ENCODE measurements at places on chromosomes 16 and 17.

DNA sequence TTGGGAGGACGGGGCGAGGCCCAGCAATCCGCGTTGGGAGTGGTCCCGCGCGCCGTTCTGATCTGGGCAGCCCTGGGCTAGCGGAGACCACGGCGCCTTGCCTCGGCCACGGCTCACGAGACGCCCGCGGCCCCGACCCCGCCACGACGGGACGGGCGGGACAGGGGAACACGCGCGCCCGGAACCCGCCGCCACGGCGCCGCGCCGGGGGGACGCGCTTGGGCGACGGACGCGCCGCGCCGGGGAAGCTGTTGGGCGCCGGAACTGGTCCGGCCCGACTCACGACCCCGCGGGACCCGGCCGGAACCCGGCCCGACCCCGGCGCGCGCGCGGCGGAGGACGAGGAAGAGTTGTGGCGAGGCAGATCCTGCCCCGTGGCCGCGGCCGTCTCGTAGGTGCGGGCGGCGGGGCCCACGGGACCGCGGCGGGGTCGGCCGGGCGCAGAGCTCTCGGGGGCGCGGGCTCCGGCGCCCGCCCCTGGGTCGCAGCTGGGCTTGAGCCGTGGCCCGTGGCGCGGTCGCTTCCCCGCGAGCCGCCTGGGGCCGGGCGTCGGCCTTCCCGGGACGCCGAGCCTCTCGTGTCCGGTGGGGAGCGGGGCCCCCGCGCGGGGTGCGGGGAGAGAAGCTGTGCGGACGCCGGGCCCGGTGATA, at the start of gene ACSF3:
Gene ACSF3, plus strand, starts transcription at position 251 of the 650 bp plus-strand sequence. CDS start 6,830 bp downstream, outside the sequence.
- DNase-seq, result peak; percentile 61

DNA sequence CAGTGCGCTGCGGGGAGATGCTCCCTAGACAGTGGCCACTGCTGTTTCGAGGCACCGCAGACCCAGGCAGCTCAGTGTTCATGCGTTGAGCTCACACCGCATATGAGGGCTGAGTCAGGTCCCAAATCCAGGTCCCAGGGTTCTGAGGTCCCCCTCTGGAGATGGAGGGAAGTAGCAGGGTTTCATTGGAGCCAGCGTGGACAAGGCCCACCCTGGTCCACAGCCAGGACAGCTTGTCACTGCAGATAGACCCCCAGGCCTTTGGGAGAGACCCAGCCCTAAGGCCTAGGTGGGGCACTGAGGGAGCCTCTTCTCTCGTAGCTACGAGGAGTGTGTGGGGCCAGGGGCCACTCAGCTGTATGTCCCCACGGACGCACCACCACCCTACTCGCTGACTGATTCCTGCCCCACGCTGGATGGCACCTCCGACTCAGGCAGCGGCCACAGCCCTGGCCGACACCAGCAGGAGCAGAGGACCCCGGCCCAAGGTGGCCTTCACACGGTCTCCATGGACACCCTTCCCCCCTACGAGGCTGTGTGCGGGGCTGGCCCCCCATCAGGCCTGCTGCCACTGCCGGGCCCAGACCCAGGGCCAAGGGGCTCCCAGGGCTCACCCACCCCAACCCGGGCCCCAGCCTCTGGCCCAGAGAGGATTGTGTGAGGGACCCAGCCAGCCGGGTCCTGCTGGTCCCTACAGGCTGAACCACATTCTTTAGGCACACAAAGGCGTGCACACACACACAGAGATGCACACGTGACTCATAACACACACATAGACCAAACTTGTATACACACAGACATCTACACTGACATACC, 53.4 kb downstream of the BEAN1 start:
- no peak for DNase-seq

GRCh38 chr17:70535986-70536385, 366.7 kb downstream of the KCNJ2 start:
- DNase-seq, result no peak

- DNase-seq, result no peak
Observed at GRCh38 chr17:19569785-19570543, 36.3 kb downstream of the SLC47A1 start.

DNA sequence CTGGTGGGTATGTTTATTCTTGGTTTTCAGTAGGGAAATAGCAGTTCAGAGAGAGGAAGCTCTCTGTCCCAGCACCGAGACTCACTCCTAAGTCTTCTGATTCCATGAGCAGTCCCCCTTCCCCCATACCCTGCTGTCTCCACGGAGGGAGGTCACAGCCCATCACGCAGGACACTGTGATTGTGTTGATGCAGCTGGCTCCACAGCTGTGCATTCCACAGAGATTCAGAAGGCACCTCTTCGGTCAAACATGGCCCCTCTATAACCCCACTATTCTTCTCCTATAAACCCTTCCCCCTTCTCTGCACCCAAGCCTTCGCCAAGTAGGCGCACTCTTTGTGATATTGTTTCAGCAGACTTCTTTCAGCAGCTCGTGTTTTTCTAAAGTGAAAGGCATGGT, 104.3 kb upstream of the HLF start:
- no peak for DNase-seq

- no peak for DNase-seq
Observed at GRCh38 chr17:52207796-52208195, 49.3 kb upstream of the CA10 start.

- no peak for DNase-seq
Observed at GRCh38 chr16:1505073-1505844, 12.1 kb downstream of the TELO2 start.

- no peak for DNase-seq
Observed at GRCh38 chr16:50675686-50676610, 5.2 kb downstream of the SNX20 start.

GRCh38 chr16:57226701-57227621, 18.1 kb upstream of the ARL2BP start:
- DNase-seq, result no peak

- DNase-seq, result no peak
Observed at GRCh38 chr17:74863420-74864296, 4.0 kb upstream of the GRIN2C start.

- DNase-seq, result no peak
Observed at GRCh38 chr17:55690105-55690508, 32.6 kb downstream of the TMEM100 start.

DNA sequence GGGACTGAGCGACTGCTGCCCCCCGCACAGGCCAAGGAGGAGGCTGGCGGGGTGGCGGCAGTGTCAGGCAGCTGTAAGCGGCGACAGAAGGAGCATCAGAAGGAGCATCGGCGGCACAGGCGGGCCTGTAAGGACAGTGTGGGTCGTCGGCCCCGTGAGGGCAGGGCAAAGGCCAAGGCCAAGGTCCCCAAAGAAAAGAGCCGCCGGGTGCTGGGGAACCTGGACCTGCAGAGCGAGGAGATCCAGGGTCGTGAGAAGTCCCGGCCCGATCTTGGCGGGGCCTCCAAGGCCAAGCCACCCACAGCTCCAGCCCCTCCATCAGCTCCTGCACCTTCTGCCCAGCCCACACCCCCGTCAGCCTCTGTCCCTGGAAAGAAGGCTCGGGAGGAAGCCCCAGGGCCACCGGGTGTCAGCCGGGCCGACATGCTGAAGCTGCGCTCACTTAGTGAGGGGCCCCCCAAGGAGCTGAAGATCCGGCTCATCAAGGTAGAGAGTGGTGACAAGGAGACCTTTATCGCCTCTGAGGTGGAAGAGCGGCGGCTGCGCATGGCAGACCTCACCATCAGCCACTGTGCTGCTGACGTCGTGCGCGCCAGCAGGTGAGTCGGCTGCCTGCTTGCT, 5.6 kb upstream of the TMEM88 start:
- DNase-seq, result no peak

- DNase-seq, result no peak
Observed at GRCh38 chr16:47627085-47627639, 166.0 kb downstream of the PHKB start.

GRCh38 chr17:10120749-10121148, 77.7 kb downstream of the GAS7 start:
- no peak for DNase-seq

- DNase-seq, result no peak
Observed at GRCh38 chr17:62140836-62141235, 75.8 kb upstream of the MED13 start.

GRCh38 chr17:31048142-31048541, 46.6 kb upstream of the NF1 start:
- DNase-seq, result no peak

DNA sequence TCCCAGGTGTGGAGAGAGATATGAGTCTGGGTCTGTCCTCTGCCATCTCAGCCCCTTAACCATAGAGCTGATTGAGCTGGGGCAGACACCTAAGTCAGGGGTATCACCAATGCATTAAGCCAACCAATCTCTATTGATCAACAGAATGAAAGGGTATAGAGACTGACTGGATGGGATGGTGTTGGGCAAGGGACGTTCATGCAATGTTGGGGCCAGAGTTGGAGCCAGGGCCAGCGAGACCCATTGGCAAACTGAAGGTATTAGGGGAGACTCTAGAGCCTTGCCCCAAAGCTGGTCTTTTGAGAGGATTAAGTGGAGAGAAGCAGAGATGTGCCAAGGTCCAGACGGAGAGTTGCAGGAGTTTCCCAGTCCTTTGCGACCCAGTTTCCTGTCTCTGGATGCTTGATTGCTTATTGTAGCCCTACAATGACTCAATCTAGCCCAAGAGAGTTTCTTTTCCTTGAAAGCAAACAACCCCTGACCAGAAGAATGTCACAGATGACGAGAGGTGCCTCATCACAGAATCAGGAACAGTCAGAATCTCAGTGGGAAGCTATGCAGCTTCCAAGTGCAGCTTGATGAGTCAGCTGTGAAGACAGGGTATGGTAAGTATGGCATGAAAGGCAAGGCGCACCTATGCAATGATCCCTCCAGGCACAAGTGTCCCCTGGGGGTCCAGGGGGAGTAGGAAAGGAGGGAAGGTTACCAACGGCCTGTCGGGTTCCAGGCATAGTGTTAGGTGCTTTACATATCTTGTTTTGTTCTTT, 137.2 kb downstream of the UTP18 start:
- no peak for DNase-seq

DNA sequence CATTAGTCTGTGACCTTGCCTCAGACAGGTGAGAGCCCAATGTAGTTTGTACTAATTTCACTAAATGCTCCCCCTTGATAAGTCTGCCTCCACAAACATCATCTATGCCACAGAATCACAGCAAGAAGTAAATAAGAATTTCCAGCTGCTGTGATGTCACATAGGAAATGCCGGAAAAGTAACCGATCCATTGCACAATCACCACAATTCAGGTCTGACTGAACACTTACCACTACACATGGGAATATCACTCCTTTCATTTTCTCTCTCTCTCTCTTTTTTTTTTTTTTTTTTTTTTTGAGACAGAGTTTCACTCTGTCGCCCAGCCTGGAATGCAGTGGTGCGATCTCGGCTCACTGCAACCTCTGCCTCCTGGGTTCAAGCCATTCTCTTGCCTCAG, 79.0 kb upstream of the CDH11 start:
- no peak for DNase-seq

- DNase-seq, result no peak
Observed at GRCh38 chr17:70493277-70493874, 324.0 kb downstream of the KCNJ2 start.

DNA sequence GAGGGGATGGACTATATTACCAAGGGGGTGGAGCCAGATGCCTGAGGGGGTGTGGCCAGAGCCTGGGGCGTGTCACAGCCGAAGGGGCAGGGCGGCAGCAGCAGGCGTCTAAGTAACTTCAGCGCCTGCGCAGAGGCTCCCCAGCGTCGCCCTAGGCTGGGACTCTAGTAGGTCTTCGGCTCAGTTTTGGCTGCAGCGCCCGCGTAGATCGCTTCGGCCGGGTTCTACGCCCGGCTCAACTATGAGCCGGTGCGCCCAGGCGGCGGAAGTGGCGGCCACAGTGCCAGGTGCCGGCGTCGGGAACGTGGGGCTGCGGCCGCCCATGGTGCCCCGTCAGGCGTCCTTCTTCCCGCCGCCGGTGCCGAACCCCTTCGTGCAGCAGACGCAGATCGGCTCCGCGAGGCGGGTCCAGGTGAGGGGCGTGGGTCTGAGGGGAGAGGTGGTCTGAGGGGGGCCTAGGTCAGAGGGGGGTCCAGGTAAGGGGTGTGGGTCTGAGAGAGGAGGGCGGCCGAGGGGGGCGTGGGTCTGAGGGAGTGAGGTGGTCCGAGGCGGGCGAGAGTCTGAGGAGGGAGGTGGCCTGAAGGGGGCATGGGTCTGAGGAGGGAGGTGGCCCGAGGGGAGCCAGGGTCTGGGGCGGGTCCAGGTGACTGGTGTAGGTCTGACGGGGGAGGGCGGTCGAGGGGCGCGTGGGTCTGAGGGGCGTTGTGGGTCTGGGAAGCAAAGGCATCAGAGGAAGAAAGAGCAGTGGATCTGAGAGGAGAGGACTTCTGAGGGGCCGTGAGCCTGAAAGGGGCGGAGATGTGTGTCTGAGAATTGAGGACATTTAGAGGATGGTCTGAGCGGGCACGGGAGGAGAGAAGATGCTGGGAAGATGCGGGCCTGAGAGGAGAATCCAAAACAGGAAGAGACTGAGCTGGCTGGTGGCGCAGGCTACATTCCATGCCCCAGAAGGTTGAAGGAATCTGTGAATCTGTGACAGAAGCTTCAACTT, at the start of gene LPCAT2:
Gene LPCAT2, plus strand, starts transcription at position 132 of the 991 bp plus-strand sequence. Its CDS starts 110 bp downstream, at position 242.
- DNase-seq, result peak; percentile 20

- DNase-seq, result no peak
Observed at GRCh38 chr17:39662551-39663339, 2.4 kb upstream of the TCAP start.

- DNase-seq, result peak; percentile 50
Observed at GRCh38 chr17:29565643-29566472, 979 bp downstream of the ABHD15 start.

DNA sequence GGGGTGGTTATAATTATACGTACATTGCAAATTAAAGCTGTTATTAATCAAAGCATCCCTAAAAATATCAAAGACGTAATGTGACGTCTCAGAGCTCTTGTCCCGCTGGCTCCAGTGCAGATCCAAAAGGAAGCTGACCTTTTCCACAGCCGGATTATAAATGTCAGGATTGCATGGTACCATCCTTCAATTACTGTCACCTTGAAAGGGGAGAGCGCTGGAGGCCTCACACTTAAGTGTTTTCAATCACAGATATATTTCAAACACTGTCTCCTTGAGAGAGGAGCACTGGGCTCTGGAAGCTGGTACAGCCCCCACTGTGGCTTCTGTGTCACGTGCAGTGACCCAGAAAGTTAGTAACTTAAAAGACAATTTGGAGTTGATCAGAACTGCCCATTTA, 94.2 kb downstream of the AIPL1 start:
- no peak for DNase-seq

DNA sequence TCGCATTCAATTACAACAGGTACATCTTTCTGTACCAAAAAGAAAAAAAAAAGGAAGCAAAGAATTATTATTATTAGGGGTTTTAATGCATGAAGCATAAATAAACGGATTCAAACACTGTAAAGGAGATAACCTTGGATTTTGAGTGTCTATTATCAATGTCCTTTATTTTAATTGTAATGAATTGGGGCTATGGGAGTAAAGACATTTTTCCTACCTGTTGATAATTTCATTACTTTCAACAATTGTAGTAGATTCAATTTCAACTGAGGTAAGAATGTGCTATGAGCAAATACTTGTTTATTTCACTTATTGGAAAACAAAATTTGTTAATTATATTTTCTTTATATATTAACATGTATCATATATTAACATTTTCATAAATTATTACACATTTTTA, 855.6 kb downstream of the KCNJ2 start:
- DNase-seq, result no peak

- DNase-seq, result no peak
Observed at GRCh38 chr16:27899736-27900135, 163.8 kb downstream of the GSG1L start.

GRCh38 chr16:27449434-27450195, 47.6 kb downstream of the IL21R start:
- DNase-seq, result peak; percentile 61

Measured in stimulated activated CD4-positive, alpha-beta T cell treated with anti-CD3 and anti-CD28 coated beads, Interleukin-1b, Interleukin-23, amount 100 ng/mL, for 4 hours (primary cell).